ENCODE measurements at places on chromosomes 2 and 18.

- no peak for DNase-seq
Observed at GRCh38 chr2:187509667-187510417, 44.4 kb downstream of the TFPI start.

DNA sequence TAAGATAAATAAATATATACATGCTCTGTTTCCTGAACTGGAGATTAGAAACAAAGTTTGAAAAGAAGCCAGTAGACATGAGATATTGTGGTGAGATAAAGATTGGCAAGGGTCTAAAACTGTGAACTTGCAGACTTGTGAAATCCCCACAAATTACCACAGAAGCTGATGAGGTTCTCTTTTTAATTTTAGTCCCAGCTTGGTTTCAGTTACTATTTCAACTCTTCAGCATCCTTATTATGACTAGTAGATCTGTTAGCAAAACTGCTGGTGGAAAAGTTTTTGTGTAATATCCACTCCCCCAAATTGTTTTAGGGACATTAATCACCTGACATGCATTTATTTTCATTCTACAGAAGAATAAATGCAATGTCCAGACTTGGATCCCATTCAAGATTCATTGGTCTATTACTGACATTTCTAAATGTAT is 20.8 kb downstream of the RASGRP3 start:
- DNase-seq: no peak

DNA sequence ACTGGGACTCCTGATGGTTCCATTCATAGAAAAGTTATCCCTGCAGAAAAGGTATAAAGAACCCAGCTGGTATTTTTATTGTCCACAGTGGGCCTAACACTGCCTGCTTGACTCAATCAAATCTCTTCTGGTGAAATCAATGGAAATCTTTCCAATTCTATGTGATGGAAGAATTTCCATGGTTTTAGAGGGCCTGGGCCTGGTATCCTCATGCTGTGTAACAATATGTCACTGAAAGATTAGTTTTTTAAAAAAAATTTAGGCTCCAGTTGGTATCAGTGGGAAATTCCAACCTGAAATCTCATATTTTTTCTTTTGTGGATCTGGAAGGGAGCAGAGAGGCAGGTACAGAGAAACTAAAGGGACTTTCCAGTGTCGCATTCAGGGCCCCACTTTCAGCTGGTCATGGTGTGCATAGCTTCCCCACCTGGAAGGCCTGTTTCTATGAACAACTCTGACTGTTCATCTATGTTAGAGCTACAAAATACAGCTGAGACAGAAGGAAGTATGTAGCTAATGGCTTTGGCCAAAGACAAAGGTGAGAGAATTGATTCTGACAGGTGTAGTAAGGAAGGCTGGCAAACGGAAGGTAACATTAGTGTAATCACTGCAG is 20.9 kb downstream of the NEB start:
- no peak for DNase-seq

GRCh38 chr2:43370705-43371104 is 144.3 kb upstream of the ZFP36L2 start:
- no peak for DNase-seq

DNA sequence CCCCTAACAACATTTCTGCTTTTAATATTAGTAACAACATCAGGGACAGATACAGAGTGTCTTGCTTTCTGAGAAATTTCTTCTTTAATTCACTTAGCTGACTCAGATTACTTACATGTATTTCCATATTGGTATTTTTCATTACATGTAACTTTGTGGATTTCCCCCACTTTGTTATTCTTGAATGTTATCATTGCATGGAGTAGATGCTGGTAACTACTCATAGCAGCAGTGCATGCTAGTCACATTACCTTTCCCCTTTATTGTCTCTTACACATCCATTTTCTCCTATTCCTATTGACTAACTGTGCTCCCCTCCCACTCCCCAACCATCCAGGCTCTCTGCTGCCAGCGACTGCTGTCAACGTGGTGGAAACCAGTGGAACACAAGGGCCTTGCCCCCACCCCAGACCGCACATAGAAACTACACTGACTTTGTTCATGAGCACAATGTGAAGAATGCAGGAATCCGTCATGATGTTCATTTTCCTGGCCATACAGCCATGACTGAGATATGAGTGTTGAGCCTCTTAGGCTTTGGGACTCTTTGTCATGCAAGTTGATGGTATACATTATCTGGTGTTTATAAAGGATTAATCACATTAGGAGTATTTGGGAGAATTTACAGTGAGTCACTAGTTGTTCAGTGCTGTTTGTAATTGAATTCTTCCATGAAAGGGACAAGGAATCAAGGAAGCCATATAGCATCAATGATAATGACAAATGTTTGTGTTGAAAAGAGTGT is 91.0 kb downstream of the EPB41L5 start:
- DNase-seq: no peak

DNA sequence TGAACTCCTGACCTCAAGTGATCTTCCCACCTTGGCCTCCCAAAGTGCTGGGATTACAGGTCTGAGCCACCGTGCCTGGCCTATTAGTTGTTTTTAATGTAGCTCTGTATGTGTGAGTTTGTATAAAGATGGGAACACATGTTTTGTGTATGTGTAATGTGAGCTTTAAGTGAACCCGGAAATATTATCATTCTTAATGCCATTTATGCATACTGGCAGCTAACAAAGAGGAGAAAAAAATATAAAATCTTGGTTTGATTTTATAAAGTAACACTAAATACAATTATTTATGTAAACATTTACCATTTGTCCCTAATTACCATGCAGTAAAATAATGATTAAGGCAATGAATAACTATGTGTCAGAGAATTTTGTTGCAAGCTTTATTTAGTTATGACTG is 9.1 kb upstream of the CKAP2L start:
- no peak for DNase-seq

DNA sequence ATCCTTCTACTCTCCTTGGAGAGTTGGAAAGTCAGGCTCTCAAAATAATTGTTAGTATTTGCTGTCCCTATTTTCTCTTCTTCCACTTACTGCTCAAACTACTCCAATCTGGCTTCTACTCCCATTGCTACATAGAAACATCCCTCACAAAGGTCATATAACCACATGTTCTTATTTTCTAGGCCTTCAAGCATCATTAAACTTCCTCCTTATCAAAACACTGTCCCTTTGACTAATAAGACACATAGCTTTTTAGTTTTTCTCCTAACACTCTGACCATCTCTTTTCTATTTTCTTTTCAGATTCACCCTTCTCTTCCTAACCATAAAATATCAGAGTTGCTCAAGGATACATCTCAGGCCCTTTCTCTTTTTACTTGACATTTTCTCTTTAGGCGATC is 148.3 kb downstream of the MBD2 start:
- no peak for DNase-seq

GRCh38 chr2:127695491-127696472 is 5.5 kb upstream of the SFT2D3 start:
- peak; percentile 33 for DNase-seq

GRCh38 chr18:28115149-28115550 is 61.8 kb downstream of the CDH2 start:
- no peak for DNase-seq

- no peak for DNase-seq
Observed at GRCh38 chr2:226213717-226214116, 585.9 kb downstream of the IRS1 start.

GRCh38 chr2:101496279-101496678 is 21.4 kb upstream of the RFX8 start:
- DNase-seq: no peak

- peak; percentile 34 for DNase-seq
Observed at GRCh38 chr2:113890253-113891235, 655 bp downstream of the ACTR3 start.

- no peak for DNase-seq
Observed at GRCh38 chr2:86072271-86072858, 33.3 kb downstream of the POLR1A start.

DNA sequence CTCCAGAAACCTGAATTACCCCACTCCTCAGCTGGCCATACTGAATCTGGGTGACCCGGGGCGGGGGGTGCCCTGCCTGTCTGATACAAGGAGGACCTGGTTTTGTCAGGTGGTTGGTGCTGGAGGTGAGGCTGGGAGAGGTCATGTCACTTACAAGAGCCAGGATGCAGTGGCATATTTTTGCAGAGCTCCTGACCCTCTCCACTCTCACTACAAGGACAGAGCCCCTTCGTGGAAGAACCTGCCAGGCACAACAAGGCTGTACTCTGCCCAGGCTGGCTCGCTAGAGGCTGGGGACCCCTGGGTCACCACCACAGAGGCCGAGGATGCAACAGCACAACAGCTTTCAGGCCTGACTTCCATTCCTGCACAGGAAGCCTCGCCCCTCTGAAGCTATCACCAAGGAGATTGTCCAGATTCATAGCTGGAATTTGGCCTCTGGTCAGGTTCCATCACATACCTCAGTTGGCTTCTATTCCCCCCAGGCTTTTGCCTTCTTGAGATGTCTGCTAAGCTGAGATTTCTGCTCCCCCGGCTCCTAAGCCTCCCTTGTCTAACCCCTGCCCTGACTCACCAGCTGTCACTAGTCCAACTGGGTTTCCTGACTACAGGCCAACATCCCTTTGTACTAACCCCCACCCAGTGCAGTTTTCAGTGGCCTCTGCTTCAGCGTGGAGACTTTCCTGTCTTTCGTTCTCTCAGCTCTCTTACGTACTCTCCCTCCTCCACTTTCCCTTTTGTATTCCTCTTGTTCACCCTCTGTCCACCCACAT is 132.5 kb upstream of the EPAS1 start:
- DNase-seq: no peak

GRCh38 chr18:8279346-8279745 is 329.9 kb upstream of the RAB12 start:
- DNase-seq: no peak

- no peak for DNase-seq
Observed at GRCh38 chr2:133416736-133417135, 151.5 kb downstream of the NCKAP5 start.

- DNase-seq: no peak
Observed at GRCh38 chr18:27419646-27420045, 234.5 kb upstream of the CHST9 start.

DNA sequence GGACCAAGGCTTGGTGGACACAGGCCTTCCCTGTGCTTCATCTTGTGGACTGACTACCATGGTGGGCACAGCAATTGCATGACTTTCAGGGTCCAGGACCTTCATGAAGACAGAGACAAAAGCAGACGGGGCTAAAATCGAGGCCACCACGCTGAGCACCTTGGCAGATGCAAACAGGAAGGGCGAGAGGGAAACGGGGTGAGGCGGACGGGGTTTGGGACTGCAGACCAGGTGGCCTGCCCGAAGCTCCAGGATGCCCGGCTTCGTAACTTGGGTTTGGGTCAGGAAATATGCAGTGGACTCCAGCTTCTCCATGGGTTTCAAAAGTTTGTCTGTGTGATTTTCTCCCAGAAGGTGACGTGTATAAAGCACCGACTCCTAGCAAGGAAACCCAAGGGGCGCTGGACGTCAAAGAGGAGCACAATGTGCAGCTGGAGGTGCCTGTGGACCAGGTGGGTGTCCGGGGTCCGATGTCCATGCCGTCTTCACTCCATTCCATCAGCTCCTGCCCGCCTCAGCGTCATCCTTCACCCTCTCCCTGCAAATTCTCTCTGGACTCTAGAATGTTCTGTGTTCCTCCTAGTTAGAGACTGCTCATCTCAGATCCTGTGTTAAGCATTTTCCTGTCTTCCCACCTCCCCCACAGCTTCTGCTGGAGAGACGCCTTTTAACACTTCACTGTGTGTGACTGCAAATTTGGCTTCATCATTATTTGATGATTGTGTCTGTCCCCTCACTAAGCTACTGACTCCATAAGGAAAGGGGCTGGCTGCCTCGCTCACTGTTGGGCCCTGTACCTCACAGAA is 65.8 kb downstream of the DCDC2C start:
- no peak for DNase-seq
